Activated T-helper 9 cell treated with anti-CD3 and anti-CD28 coated beads, Interleukin-2, amount 50 U/mL, for 16 hours (primary cell): ENCODE measurements at places on chromosomes 5 and 9.
A peak's percentile ranks its signal among the peaks of the same experiment; 100 is the strongest.

GRCh38 chr9:69744688-69745380 lies 15.0 kb downstream of the PTAR1 start:
- DNase-seq, result no peak

DNA sequence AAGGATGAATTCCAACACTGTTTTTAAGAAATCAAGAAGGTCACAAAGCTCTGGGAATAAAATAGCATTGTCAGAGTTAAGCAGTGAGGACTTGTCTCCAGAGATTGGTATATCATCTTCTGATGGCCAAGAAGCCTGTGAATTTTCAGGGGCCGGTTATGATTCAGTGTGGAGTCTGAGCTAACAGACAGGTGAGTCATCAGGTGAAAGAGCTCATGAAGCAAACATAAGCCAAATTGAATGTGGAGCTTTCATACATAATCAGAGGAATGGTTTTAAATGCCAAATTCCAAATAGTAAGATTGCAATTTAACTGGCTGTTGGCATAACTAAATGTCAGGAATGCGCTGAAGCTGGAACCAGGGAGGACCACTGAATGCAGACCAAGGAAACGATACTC lies 494.2 kb downstream of the MTRR start:
- DNase-seq, result no peak

GRCh38 chr5:156186760-156187159 lies 140.2 kb upstream of the SGCD start:
- no peak for DNase-seq

DNA sequence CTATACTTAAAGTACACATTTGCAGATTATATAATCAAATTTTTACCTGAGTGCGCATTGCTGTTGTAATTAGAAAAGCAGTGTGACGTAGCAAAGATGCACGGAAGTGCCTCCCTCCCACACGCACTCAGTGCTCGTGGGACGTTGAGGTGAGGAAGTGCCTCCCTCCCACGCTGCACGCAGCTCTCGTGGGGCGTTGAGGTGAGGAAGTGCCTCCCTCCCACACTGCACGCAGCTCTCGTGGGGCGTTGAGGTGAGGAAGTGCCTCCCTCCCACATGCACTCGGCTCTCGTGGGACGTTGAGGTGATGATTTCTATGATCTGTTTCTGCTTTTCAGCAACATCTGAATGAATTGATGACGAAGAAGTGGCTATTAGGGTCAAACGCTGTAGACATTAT lies 21.0 kb downstream of the EXOC3 start:
- DNase-seq, result peak; percentile 76

DNA sequence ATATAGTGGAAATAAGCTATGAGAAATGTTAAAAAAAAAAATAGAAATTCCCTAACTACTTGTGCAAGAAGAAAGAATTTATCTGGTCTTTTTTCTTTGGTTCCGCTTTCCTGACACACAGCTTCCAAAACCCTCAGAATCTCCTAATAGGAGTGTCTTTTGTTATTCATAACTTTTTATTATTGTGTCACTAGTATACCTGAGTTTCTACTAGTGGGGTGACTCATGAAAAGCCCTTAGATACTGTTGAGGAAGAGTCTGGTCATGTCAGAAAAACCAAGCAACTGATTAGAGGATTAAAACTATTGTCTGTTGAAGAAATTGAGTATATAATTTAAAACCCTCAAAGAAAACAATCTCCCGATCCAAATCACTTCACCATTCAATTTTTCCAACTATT lies 152.8 kb upstream of the IFNE start:
- no peak for DNase-seq

DNA sequence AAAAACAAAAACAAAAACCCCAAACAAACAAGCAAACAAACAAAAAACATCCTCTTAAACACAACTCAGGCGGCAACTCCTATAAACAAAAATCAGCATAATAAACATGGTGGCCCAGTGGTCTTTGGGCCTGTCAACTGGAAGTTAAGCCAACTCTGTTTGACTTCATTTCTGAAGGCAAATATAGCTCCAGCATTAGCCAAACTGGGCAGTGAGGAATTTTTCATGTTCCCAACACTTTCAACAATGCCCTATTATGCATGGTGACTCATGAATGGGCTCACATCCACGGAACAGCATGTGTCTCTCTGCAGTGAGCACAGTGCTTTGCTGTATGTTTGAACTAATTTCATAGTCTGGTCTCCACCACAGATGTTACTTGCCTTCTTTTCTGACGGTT lies 143.9 kb upstream of the STC2 start:
- DNase-seq, result no peak

GRCh38 chr5:170632266-170632984 lies 128.6 kb downstream of the KCNIP1 start:
- DNase-seq, result no peak

DNA sequence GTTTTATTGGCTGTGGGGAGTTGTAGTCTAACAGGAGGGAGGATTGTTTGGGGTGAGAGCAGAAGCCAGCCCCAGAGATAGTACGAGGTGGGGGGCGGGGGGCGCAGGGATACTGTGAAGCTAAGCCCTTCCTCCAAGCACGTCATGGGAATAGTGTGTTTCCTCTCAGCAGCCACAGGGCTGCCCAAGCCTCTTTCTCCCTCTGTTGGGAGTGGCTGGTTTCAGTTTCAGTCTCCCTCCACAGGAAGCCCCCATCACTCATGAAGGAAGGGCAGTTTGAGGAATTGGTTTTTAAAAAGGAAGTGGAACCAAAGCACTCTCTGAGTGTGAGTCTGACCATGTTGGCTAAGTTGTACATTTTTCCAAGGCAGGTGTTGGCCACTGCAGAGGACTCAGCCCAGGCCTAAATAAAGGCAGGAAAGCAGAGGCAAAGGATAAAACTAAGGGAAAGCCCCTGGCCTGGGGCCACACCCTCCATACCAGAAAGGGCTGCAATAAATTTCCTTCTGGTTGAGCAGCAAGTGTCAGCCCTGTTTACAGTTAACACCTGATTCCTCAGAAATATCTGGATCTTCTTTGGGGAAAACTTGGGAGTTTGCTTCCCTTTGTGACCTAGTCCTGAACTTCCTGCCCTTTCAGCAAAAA lies 3.2 kb downstream of the RAB24 start:
- no peak for DNase-seq

- no peak for DNase-seq
These were observed 789 bp downstream of the SEMA6A start for GRCh38 chr5:116573702-116574366.

- DNase-seq, result peak; percentile 40
These were observed 427 bp downstream of the SERINC5 start for GRCh38 chr5:80255431-80255810.

GRCh38 chr5:113331209-113331551 lies 103.6 kb downstream of the TSSK1B start:
- DNase-seq, result no peak

DNA sequence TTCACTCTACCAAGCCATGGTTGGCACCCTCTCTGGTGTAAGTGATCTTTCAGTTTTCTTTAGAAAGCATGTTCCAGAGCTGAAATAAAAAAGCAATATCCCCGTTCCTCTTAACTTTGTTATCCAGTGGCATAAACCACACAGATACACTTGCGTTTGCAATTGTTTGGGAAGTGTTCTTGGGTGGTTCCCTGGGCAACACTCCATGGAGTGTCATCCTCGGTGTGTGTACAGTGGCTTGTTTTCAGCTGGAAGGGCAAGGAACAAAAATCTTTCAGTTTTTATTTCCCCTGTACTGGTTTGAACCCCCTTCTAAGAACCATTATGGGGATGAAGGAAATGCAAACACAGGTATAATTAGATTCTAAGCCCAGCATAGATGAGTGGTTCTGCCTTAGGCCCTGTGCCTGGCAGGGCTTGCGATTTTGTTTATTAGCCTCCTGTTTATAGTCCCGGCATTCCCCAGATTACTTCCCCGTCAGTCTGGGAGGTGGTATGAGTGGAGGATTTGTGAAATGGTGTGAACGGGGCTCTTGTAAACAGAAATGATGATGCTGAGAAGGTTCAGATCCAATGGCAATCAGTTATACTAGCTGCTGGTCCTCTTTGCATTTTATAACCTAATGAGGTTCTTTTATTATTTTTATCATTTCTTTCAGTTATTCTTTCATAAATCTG lies 76.0 kb upstream of the CD180 start:
- no peak for DNase-seq

DNA sequence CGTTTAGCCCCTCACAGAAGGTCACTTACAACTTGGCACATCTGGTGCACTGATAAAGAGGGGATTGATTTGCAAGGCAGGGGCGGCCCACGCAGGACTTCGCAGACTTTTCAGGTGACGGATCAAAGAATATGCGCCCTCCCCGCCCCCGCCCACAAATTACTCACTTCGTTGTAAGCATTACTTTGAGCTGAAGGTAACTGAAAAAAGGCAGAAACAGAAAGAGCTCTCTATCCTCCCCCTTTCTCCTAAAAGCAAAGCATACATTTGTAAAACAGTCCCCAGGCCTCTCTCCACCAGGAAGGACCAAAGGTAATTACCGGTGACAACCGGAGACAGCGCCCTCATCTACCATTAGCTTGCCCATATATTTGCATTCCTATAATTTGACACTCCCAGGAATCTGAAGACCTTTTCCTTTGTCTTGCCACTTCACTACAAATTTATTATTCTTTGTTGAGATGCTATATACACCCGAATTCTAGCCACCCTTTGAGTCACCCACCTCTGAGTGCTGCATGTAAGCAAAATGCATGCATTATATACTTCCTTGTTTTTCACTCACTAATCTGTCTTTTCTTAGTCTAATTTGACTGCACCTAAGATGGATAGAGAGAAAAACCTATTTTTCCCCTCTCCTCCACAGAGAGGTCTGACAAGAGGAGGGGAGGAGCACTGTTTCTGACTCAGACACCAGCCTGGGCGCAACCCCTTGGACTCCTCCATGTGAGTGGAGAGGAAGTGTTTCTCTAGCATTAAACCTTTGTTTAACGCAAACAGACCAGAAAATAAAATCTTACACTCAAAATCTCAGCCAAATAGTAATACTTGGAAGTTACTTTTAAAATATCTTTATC lies 74.7 kb upstream of the SPIN1 start:
- peak; percentile 8 for DNase-seq

DNA sequence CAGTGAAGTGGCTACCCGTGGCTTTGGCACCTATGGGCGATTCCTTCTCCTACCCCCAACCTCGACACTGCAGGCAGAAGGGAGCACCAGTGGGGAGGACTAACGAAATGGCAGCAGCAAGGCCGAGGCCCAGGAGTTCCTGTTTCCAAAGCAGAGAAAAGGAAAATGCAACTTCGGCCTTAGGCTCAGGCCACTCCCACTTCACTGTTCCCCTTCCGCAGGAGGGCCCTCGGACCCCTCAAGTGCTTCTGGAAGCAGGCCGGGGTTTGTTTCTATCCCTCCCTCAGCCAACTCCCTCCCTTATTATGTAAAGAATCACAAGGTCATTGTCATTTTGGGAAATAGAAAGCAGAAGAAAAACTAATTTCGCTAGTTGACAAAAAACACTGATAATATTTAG lies 36.4 kb upstream of the NKX2-5 start:
- no peak for DNase-seq

DNA sequence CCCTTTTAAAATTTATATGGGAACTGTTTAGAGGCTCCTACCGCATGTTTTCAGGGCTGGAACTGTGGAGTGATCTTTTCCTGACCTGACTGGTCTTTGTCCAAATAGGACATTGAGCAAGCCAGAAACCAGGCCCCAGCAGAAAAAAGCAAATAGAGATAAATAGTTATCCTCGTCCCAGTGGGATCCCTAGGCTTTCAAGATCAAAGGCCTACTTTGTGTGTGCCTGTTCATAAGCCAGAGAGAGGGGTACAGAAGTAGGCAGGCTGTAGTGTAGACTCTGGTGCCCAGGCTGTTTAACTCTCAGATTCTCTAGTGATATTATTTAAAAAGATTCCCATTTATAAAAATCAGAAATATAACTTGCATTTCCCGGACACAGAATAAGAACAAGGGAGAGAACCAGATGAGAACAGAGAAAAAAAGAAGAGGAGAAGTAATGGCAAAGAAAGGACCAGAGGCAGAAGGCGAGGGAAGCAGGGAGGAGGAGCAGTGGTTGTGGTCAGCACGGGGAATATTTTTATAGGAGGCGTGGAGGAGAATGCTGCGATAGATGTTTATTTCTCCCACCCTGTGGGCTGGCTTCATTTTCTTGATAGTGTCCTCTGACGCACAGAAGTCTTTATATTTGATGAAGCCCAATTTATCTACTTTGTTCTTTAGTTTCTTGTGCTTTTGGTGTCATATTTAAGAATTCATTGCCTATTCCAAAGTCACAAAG lies 101.2 kb downstream of the AOPEP start:
- no peak for DNase-seq

DNA sequence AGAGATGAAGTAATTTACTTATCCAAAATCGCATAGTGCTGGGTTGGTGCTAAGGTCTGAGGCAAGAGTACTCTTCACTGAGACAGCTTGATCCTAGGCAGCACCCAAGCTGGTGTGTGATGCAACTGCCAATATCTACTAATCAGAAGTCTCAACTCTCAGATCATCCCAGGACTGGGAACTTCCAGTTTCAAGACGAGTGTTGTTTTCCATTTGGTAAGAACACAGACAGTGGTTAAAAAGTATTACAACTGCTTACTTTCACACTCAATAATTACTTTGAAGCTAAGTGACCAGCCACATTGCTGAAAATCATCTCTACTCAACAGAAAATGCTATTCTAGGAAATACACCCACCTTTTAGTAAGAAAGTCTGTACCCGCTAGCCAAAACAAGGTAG lies 45.3 kb downstream of the FBXW11 start:
- DNase-seq, result no peak

DNA sequence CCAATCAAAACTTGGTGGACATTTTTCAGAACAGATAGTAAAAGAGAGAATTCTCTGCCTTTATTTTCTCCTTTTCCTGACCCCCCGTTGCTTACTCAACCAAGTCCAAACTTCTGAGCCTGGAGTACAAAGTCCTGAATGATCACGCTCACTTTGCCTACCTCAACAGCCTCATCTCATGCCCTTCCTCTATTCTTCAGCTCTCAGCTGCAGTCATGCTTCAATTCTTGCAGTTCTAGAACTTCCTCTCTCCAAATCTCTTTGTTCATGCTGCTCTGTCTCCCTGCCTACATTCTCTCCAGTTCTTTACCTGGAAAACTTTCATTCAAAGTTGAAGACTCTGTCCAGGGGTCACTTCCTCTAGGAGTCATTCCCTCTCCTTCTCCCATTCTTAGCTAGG lies 398.5 kb upstream of the SLC24A2 start:
- no peak for DNase-seq

- DNase-seq, result no peak
These were observed at the start of gene SYNPO for GRCh38 chr5:150640311-150641005. TSS of gene SYNPO (plus strand) at chr5:150640660. CDS start at chr5:150648276, 7,616 bp downstream.

DNA sequence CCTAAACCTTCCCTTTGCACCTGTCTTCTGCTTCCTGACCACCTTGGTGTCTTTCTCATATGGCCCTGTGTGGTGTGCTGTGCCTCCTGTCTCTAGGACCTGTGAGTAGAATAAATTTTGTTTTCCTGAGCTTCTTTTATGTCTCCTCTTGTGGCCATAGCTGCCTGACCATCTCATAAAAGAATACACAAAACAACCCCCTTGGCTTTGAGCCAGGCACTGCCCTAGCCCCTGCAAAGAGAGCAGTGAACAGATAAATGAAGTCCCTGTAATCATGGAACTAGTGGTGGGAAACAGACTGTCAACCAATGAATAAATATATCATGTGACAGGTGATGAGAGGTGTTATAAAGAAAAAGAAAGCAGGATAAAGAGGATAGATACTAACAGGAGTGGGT lies 485.1 kb downstream of the CSNK1G3 start:
- no peak for DNase-seq
